Cortex of kidney (tissue), 1 donor: ENCODE measurements at places on chromosomes 2 and 18.

DNA sequence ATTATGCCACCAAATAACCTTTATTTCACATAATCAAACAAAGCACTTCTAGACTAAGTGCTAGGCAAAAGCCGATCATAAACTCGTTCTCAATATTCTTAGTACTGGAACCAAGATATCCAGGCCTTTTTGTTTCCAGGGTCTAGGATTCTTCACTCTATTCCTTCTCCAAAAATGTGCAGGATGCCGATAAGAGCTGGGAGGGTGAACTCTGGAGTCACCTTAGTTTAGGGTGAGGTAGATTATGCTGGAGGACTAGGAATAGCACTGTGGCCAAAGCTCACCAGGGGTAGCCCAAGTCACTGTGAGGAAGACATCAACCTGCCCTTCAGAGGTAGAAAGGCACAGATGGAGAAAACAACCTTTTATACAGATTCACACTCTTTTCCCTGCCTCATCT lies 37.3 kb downstream of the LONRF2 start:
- DNase-seq: no peak

DNA sequence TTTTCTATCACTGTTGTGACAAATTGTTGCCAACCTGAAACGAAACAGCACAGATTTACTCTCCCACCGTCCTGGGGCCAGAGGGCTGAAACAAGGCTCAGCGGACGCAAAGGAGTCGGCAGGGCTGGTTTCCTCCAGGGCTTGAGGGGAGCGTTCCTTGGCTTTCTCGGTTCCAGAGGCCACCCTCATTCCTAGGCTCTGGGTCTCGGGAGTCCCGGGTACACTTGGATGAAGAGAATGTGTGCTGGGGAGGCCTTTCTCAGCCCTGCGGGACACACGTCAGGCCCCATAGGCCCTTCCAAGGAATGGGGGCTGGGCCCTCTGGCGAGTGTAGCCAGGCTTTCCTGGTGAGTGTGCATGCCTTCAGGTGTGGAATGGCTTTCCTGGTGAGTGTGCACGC lies 287.3 kb upstream of the HS6ST1 start:
- no peak for DNase-seq

DNA sequence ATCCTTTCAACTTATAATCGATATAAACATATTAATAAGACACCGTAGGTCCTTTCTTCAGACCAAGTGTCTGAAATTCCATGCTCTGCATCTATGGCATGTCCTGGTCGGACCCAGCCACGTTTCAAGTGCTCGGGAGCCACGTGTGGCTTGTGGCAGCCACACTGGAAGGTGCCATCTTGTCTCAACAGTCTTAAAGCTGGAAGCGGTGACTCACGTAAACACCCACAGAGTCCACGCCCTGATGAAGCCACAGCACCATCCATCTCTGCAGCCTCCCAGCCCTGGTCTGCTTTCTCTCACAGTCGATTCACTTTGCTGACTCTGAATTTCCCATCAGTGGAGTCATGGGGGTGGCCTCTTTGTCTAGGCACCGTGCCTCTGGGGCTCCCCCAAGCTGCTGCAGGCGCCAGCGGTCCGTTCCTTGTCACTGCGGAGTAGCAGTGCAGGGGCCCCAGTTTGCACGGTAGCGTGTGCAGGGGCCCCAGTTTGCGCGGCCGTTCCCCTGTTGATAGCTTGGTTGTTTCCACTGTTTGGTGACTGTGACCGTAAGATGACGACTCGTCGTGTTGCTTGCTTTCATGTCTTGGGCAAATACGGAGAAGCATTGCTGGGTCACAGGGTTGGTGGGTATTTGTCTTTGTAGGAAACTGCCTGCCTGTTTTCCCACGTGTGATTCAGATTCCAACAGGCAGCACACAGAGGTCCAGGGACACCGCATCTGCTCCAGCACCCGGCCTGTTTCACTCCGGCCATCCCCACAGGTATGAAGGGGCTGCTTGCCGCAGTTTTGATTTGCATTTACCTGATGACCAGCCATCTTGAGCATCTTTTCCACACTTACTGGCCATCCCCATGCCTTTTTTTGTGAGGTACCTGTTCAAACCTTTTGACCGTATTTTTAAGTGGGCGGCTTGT lies 240.3 kb downstream of the HDAC4 start:
- DNase-seq: no peak

DNA sequence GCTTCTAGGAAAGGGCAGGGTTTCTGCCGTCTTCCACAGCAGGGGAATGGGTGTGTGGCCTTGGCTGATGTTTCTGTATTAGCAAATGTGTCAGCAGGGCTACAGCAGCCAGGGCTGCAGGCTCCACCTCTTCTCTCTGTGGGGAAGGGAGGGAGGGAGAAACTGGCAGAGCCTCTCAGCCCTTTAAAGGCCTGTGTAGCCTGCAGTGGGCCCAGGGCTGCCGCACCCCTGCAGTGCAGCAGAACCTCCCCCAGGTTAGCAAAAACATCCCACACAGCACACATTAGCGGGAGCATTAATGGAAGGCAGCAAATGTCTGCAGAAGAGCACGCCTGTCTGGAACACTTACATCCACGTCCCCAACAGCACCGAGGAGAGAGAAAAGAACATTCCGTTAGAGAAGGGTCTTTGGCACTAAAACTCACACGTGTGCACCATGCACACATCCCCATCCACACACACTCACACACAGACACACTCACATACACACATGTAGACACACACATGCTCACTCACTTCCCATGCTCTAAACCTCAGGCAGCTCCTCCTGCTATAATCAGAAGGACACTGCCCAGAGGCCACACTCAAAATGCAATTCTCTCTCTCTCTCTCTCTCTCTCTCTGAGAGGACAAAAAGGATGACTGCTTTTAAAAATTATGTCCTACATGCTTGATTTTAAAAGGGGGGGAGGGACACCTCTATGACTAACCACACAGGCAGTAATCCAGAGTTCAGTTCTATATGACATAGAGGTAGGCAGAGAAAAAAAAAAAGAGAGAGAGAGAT lies 24.1 kb downstream of the MRPL35 start:
- no peak for DNase-seq

DNA sequence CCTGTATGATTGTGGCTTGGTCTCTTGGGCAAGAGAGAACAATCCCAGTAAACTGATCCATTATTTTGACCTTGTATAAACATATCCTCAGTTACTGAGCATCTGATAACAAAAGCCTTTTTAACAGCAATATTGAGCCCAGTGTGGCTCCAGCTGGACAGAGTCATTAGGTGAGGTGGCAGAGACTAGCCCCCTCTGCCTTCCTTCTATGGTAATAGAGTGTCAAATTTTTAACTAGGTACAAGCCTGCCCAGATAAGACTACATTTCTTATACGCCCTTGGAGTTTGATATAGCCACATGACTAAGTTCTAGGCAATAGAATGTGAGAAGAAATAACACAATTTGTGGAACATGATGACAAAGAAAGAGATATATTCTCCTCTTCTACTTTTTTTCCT lies 56.2 kb downstream of the HNMT start:
- DNase-seq: no peak

- DNase-seq: no peak
These were observed 460.5 kb downstream of the ERBB4 start for GRCh38 chr2:212078103-212078502.

DNA sequence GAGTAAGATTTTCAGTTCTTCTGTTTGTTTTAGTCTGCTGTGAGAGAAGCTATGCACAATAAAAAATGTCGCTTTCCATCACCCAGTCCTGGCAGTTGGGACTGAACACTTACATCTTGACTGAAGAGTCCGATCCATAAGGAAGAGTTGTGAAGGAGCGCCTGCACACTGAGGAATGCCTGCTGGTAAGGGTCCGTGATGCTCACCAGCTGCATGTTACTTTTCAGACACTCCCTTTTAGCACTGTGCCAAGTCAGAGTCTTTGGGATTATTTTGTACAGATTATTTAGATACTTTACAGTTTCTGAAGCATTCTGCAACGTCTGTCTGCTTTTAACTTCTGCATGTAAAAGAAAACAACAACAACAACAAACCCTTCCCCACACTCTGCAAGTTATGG lies 42.6 kb upstream of the CD302 start:
- no peak for DNase-seq

- no peak for DNase-seq
These were observed 680 bp downstream of the DTNB start for GRCh38 chr2:25672494-25673299.

DNA sequence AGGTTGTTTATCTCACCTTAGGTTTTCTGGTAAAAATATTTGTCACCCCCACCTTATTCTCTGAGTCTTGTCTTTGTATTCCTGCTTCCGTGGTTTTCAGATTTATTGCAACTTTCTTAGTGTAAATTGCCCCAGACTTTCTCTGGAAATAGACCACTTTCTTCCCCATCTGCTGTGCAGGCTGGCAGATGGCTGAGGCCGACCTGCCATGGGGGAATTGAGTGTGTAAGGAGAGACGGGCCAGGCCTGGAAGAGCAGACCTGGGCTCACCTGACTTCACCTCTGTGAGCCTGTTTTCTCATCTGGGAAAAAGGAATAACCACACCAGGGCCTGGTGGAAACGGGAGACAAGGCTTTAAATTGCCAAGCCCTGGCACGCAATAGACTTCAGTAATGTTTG lies 44.9 kb downstream of the ACKR3 start:
- DNase-seq: no peak

DNA sequence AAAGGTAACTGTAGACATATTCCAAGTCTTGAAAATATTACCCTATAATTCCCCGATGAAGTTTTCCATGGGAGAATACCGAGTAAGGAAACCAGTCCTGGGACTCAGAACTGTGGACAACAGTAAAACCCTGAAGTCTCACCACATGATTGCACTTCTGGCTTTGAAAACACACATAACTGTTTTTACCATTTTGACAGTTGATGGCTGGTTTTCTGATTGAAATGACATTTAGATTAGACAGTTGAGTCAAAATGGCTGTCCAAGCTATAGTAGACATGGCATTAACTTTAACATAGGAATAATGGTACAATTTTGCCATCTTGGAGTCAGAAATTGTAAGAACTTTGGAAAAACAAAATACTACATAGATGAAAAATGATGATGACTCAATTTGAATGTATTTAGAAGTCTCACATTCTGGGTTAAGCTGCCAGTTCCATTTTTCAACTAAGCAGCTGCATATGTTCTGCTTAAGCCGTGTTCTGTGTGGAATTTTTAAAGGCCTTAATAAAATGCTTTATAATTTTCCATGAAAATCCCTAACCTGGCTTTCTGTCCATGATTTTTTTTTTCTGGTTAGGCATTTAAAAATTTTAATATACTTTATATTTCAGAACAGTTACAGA lies 38.3 kb upstream of the WIPF1 start:
- DNase-seq: no peak

GRCh38 chr2:189304360-189304759 lies 124.8 kb upstream of the COL5A2 start:
- no peak for DNase-seq

DNA sequence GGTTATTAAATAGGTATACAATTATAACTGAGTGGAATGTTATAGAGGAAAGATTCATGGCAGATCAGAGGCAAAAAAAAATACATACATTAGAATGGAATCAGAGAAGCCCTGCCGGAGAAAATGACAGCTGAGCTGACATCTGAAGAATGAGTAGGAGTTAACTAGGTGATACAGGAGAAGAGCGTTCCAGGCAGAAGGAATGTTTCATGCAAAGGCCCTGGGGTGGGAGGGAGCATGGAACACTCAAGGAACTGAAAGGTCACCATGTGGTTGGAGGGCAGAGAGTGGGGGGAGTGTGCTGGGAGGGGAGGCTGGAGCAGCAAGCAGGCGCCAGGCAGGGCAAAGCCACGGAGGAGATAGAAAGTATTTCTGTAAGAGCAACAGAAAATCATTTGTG lies 31.6 kb upstream of the CDK5R2 start:
- no peak for DNase-seq

DNA sequence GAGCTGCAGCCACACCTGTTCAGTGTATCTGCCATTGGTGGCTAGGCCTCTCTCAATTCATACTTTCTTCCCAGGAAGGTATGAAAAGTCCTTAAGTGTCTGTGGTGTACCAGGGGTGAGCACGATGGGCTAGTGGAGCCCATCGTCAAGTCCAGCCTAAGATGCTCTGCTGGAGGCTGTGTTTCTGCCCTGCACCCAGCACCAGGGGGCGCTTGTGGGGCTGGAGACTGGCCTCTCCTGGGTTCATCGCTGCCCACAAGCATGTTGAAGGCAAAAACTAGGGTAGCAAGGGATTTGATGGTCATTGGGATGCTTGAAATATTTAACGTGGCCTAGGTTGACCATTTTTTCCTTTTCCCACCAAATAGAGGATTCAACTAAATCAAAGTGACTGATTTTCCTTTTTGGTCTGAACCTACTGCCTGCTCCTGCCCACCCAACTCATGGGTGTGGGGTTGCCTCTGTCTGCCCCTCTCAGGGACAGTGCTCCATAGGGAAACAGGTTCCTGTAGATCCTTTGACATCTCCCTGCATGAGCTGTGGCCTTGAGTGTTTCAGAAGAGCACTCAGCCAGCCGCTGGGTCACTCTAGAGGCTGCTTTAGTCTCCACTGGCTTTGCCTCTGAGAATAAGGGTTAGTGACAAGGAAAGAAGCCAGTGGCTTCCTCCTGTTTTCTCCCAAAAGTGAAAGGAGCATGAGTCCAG lies 59.0 kb downstream of the TPGS2 start:
- no peak for DNase-seq

- DNase-seq: no peak
These were observed 144.1 kb downstream of the ZFP36L2 start for GRCh38 chr2:43082111-43082894.

DNA sequence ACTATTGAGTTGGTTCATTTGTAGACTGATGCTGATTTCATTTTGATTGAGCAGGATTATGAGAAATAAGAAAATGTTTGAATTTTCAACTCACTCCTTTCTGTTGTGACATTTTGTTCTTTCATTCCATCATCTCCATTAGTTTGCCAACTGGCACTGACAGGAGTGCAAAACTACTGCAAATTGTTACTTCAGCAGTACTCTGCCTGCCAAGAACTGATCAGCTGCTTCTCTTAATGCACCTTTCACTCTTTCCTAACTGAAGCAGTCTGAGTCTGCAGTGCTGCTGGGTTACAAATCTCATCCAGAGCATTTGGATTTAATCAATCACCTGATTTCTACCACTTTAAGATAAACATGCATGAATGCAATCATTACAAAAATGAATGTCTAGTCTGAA lies 70.9 kb downstream of the TMEFF2 start:
- DNase-seq: no peak

DNA sequence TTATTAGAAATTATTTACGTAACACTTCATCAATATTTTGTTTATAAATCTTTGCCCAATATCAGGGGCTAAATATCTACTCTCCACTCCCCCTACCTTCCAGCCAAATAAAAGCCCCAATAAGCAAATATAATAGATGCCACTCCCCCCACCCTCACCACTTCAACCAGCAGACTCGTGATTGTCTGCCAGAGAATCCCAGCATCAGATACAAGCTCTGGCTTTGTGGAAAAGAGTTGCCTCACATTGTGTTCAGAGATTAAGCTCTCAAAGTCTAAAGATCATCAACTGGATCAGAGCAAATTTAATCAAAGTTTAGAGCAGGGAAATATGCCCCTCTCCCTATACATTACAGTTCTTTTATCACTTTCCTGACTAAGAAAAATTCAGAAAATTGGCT lies 39.5 kb downstream of the AOX1 start:
- no peak for DNase-seq

DNA sequence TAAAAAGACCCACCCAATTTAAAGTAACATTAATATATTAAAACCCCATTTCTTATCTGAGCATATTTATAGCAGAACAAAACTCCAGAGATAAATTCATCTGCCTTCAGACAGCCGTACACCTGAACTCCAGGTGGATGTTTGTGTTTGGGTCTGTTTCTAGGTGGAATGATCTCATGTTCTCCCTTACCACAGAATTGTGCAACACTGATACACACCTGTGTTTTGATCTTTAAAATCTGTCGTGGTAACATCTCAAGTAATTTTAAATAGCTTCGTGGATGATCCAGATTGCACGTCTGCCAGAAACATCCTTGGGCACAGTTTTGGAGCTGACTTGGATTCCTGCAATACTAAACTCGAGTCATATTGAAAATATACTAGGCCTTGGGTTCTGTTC lies 207.5 kb upstream of the FOSL2 start:
- no peak for DNase-seq
